Stomach (tissue), 19 donors: ENCODE measurements at places on chromosomes 7 and 10.

GRCh38 chr10:119517235-119518141 lies 25.0 kb downstream of the RGS10 start:
- no peak for DNase-seq

- DNase-seq = peak; percentile 21
These were observed 182.1 kb upstream of the SHH start for GRCh38 chr7:155994279-155994811.

GRCh38 chr7:17304926-17305325 lies 6.5 kb downstream of the AHR start:
- no peak for DNase-seq

- no peak for DNase-seq
These were observed 397.9 kb downstream of the TFEC start for GRCh38 chr7:115632636-115633035.

GRCh38 chr10:74033702-74034101 lies 35.8 kb downstream of the VCL start:
- DNase-seq = no peak

DNA sequence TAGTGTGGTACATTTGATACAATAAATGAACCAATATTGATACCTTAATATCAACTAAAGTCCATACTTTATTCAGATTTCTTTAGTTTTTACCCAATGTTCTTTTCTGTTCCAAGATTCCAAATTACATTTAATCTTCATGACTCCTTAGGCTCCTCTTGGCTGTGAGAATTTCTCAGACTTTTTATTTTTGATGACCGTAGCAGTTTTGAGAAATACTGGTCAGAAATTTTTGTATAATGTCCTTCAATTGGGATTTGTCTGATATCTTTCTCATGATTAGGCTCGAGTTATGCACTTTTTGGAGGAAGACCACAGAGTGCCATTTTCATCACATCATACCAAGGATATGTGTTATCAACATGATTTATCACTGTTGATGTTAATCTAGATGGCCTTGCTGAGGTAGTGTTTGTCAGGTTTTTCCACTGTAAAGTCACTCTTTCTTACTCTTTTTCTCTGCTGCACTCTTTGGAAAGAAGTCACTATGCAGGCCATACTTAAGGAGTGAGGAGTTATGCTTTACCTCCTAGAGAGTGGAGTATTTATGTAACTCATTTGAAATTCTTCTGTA lies 12.9 kb upstream of the ENTPD1 start:
- DNase-seq = no peak

DNA sequence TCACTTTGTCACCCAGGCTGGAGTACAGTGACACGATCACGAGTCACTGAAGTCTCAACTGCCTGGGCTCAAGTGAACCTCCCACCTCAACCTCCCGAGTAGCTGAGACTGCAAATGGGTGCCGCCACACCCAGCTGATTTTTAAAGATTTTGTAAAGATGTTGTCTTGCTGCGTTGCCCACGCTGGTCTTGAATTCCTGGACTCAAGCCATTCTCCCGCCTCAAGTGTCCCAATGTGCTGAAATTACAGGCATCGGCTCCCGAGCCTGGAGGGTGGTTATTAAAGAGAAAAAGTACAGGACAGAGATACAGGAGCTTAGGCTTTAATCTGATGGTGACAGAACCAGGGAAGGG lies 55.1 kb downstream of the KCTD7 start:
- no peak for DNase-seq

GRCh38 chr7:24866004-24866615 lies 108.8 kb upstream of the GSDME start:
- no peak for DNase-seq

- no peak for DNase-seq
These were observed 34.2 kb downstream of the PUS7 start for GRCh38 chr7:105487579-105488571.

GRCh38 chr10:122490786-122491680 lies 29.7 kb downstream of the HTRA1 start:
- DNase-seq = peak; percentile 49
